ENCODE measurements at places on chromosomes 5 and 9.

DNA sequence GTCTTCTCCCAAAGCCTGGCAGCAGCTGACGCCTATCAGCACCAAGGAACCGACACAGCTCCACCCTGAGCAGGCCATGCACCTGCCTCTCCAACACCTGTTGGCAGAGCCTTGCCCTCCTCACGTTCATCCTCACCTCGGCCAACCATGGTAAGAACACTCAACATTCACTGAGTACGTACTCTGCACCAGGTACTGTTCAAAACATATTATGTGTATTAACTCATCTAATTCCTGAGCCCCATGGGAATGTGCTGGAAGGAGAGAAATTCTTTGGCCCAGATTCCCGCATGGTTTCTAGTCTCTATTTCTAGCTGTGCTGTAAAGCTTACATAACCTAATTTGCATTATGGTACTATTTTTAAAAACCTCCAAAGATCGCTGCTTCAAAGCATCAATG, 86.1 kb downstream of the GPR21 start:
- DNase-seq = no peak

DNA sequence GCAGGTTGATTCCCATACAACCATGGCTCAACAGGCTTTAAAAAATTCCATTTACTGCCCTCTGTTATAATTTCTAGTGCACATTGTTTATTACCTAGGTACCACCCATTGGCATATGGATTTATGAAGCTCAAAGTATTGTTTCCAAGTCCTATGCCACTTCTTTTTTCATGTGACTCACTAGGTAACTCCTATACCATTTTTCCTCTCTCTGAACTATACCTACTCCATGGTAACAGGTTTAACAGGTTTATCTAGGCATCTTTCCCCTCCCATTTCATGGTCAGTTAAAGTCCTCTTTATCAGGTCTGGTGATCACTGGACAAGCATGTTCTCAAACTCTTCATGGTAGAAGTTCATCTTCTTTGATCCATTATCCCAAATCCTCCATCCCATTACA, 49.6 kb upstream of the ABCA1 start:
- no peak for DNase-seq

DNA sequence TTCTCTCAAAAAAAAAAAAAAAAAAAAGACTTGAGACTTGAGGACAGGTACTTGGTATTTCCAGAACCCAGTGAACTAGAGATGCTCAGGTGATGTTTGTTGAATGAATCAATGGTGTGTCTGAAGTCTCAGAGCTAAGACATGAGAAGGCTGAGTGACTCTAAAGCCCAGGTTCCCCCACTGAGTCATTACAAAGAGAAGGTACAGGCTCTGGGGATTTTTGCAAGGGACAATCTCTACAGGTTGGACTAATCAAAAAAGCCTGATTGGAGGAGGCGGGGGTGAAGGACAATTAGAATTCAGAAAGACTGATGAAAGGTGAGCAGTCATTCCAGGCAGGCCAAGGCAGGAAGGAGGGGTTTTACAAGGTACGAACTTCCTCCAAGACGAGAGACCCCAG, 8.2 kb upstream of the FABP6 start:
- DNase-seq = no peak

DNA sequence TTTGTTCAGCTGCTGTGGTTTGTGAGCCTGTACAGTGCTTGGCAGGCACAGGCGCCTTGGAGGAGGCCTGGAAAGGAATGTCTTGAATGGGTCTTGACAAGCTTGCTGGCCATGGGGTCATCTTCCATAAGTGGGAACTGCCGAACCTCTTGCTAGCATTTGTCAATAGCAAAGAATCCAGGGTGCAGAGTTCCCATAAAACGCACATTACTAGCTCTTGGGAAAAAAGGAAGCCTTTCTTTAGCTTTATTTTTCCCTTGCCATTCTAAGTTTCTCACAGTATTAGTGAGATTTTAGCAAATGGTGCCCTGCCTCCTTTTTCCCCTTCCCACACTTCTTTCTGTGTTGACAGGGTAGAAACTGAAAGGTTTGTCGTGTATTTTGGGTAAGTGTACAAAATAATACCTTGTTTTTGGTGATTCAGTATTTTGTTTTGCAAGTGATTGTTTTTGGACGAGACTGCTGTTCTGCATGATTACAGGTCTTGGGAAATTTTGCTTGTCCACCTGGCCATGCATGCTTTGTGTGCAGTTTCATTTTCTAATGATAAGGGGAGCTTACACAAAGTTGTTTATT, 82.0 kb downstream of the ADGRV1 start:
- no peak for DNase-seq

DNA sequence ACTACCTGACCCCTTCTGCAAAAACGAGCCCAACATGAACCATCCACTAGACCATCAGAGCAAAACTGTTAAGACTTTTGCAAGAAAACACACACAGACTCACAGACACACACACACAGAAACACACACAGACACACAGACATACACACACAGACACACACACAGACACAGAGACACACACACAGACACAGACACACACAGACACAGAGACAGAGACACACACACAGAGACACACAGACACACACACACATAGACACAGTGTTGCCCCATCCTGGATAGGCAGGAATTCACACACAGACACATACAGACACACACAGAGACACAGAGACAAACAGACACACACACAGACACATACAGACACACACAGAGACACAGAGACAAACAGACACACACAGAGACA, 52.5 kb downstream of the NACC2 start:
- no peak for DNase-seq

GRCh38 chr5:1514027-1514818, 9.5 kb downstream of the LPCAT1 start:
- no peak for DNase-seq

- DNase-seq = no peak
Observed at GRCh38 chr9:136117916-136118319, 757 bp downstream of the TMEM250 start.

- no peak for DNase-seq
Observed at GRCh38 chr9:3862561-3862960, 336.8 kb upstream of the RFX3 start.

GRCh38 chr5:155418960-155419579, 405.5 kb downstream of the KIF4B start:
- no peak for DNase-seq

- DNase-seq = no peak
Observed at GRCh38 chr9:93829271-93830011, 125.7 kb downstream of the BARX1 start.

GRCh38 chr9:18487611-18488010, 13.7 kb downstream of the ADAMTSL1 start:
- no peak for DNase-seq

All from fibroblast of mammary gland (primary cell).